ENCODE measurements at places on chromosomes 12 and 14.

DNA sequence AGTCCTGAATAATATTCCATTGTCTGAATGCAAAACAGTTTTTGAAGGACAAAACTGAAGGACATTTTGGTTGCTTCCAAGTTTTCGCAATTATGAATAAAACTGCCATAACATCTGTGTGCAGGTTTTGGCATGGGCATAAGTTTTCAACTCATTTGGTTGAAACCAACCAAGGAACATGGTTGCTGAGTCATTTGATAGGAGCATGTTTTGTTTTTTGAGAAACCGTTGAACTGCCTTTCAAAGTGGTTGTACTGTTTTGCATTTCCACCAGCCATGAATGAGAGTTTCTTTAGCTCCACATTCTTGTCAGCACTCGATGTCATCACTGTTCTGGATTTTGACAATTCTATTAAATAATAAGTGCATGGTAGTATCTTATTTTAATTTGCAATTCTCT is 23.0 kb upstream of the GSG1 start:
- no peak for DNase-seq

DNA sequence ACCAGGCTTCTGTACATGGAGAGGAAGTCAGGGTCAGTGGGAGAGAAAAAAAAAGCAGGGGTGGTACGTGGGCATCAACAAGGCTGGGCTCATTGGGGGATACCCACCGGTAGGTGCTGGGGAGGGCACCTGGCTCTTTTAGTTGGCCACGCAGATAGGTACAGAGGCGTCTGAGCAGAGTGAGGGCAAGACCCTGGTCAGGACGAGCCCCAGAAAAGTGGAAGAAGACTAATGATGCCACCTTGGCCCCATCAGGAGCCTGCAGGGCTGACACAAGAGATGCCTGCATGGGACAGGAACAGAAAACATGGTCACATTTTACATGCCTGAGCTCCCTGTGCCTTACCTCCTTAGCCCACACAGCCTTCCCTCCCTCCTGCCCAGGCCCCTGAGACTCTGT is 29.7 kb downstream of the TEP1 start:
- DNase-seq: no peak

DNA sequence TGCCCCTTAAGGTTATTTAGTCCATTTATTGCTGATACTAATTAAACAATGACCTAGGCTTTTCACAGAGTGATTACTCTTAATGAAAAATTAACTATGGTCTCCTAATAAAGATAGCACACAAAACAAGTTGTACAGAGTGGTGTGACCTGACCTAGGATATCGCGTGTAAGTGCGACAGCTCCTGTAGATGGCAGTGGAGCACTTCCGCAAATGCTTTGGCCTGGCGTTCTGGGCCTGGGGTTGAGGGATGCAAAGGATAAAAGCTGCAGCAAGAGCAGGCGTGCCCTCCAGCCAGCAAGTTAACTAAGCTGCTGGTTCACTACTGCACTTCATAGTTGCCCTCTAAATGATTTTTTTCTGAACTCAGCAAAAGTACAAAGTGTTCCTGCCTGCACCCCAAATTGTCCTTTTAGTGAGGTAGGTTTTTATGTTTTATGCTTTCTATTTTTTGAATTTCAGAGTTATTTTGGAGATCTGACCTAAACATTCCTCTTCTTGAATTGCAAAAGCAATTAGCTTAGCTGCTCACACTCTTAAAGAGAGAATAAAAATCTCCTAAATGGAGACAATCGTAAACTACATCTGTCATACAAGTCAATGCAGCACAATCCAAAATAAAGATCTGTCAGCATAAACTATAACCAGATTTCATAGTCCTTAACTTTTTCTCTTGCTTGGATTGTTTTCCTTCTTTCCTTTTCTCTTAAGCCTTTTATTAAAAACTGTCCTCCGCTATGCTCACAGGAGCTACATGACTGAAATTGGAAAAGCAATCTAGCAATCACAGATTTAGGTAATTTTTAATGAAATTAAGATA is 379.6 kb downstream of the LRIG3 start:
- peak; percentile 11 for DNase-seq

DNA sequence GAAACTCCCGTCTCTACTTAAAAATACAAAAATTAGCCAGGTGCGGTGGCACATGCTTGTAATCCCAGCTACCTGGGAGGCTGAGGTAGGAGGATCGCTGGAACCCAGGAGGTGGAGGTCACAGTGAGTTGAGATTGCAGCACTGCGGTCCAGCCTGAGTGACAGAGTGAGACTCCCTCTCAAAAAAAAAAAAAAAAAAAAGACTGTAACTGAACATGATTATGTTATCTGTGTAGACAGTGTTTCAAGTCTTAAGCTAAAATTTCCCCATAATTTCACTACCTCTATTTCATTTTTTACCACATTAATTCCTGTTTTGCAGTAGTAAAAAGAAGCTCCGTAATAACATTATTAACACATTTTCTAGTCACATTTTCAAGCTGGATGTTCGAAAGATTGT is 5.4 kb downstream of the PLBD1 start:
- DNase-seq: no peak

- DNase-seq: no peak
These were observed 501.0 kb downstream of the RERGL start for GRCh38 chr12:17588968-17589367.

DNA sequence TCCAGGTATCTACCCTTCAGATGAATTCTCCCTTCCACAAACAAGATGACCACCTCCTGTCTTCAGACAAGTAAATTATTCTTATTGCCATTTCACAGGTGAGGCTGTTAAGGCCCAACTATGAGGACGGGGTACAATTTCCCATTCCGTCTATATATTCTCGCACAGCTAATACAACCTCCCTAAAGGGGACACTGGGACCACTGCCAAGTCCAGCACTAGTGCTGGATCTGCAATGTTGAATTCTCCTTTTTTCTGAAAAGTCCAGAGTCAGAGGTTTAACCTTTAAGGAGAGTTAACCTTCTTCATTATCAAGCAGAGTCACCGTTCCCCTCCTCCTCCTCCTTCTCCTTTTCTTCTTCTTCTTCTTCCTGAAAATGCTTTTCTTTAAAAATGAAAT is 130.4 kb upstream of the PARP11 start:
- no peak for DNase-seq

DNA sequence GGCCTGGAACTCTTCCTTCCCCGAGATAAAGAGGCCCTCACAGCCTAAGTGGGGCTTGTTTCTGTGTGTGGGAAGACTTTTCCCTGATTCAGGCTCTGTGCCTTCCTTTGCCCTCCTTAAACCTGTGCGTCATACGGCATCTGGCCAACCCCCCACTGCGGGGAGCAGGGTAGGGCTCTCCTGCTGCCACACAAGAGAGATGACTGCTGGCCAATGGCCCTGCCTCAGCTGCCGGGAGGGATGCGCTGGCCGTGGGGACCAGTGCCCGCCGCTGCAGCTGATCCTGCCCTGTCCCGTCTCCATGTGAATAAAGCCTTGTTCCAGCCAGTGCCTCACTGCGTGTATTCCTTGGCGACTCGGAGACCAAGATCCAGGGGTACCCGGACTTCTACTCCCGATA is 42.5 kb upstream of the BEGAIN start:
- no peak for DNase-seq

DNA sequence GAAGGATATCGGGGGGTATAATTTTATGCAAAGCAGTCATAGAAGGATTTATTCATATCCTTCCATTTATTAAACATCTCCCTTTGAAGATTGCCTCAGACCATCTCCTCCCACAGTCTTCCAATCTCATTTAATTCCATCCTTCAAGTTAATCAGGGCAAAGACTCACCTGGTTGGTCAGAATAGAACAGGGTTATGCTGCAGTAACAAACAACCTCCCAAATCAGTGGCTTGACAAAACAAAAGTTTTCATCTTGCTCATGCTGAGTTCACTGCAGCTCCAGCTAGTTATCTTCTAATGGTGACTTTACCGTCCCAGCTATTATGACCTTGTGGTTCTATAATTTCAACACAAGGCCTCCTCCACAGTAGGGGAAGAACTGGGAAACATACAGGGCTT is 48.8 kb upstream of the MTERF2 start:
- no peak for DNase-seq

GRCh38 chr14:74980398-74980730 is 22.4 kb upstream of the EIF2B2 start:
- DNase-seq: no peak

DNA sequence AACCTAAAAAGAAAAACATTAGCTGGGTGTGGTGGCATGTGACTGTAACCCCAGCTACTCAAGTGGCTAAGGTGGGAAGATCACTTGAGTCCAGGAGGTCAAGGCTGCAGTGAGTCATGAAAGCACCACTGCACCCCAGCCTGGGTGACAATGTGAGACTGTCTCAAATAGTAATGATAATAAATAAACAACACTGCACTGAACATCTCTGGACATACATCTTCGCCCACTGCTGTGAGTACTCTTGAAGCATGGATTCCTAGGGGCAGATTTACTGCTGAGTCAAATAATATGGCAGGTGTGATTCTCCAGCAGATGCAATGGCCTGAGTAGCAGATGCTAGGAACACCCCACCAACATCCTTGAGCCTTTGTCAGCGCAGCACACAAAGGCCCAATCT is 23.6 kb downstream of the ABCB9 start:
- DNase-seq: no peak

GRCh38 chr14:27668531-27668930 is 1070.7 kb upstream of the NOVA1 start:
- DNase-seq: no peak

- no peak for DNase-seq
These were observed 25.1 kb downstream of the GRIP1 start for GRCh38 chr12:66653796-66654195.

- no peak for DNase-seq
These were observed 981 bp downstream of the FLVCR2 start for GRCh38 chr14:75579338-75579864.

DNA sequence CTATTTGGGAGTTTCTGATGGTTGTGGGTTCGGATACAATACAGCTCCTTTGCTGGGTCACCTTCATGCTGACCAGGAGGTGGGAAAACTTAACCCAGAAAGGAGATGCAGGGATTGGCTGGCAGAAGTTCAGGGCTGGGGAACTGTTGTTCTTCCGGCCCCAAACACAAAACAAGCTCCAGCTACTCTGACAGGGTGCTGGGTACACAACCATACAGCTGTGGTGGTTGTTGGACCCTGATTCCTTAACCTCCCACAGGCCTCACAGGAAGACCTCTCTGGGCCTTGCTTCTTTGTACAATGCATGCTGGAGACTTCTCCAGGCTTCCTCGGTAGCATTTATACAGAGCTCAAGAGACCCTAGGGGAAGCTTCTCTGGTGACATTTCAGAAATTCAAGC is 47.6 kb downstream of the CPM start:
- DNase-seq: no peak

DNA sequence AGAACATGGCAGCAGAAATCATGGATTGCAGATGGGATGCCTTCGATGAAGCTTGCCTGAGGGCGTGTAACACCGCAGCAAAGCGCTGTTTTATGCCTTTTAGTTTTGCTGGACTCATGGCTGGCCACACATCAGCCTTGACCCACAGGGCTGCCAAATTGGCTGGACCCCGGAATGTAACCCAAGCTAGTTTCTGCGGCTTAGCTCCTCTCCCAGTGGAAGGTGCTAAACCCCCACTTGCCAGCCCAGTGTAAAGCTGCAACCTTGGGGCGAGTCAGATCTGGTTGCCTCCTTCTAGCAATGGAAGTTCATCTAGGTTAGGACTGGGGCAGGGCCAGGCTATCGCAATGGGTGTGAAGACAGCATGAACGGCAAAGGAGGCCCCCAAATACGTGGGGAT is 38.3 kb downstream of the MEG3 start:
- DNase-seq: no peak

DNA sequence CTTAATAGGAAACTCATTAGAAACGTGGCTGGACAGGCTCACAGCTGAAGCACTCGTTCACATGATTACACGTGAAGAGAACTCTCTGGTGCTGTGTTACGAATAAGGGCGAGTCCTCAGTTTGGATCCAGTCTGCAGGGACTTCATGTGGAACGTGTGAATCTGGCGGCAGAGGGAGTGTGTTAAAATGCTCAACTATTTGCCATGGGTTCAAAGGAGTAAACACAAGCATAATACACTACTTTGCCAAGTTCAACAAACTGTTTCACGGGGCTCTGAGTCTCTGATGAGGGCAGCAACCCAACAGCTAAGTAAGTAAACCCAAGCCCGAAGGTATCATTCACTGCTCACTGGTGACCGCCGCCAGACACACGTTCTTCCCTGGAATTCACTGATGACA is 42.4 kb downstream of the NUAK1 start:
- no peak for DNase-seq

DNA sequence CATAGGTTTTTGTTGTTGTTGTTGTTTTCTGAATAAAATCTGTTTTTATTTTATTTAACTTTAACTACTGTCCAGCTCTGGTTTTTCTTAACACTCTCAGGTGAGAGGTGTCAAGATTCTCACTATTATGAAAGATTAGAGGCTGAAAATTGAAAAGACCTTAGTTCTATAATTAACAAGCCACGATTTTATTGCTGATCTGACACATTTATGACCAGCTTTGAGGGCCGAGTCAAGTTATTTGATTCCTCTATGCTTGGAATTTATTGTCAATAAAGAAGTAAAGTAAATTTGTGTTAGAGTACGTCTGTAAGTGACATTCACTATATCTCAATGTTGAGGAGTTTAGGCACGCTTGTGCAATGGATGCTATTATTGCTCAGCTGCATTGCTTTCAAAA is 808.8 kb downstream of the GALC start:
- no peak for DNase-seq

GRCh38 chr12:131857908-131858850 is 30.0 kb downstream of the MMP17 start:
- no peak for DNase-seq

GRCh38 chr12:110849748-110850403 is 3.1 kb downstream of the CCDC63 start:
- DNase-seq: no peak

GRCh38 chr14:71261206-71261605 is 353.9 kb downstream of the PCNX1 start:
- DNase-seq: no peak

GRCh38 chr12:88325076-88325815 is 183.1 kb downstream of the TMTC3 start:
- no peak for DNase-seq

- DNase-seq: no peak
These were observed 54.7 kb downstream of the SLC6A12 start for GRCh38 chr12:159156-159782.

- no peak for DNase-seq
These were observed 127.2 kb downstream of the BCAT1 start for GRCh38 chr12:24821691-24822090.

GRCh38 chr14:51488569-51489220 is 163.0 kb upstream of the FRMD6 start:
- DNase-seq: no peak

DNA sequence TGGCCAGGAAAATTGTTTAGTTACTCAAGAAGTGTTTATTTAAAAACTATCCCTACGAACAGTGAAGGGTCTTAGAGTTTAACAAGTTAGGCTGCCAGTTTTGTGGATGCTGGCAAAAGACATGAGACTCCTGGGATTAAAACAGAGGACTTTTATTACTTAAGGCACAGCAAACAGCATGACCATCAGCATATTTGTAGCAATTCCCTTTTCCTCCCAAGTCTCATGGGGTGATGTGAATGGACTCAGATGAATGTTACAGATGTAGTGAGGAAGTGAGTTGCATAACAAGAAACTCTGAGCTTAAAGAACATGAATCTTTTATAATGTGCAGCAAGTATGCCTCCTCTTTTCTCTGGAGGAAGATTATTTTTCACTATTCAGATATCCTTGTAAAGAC is 695.8 kb downstream of the RPS29 start:
- no peak for DNase-seq
